ENCODE measurements at places on chromosomes 6 and 20. TPM values are rescaled to one million over a fixed set of nuclear protein-coding genes. Genes with fewer than 3 reads are reported as not detected.

The TCP11 gene
- 0.65 TPM for total RNA-seq

The ECT2L gene
- not detected for total RNA-seq

The TSPO2 gene
- total RNA-seq = not detected

The KCNK16 gene
- not detected for total RNA-seq

The SNX5 gene
- 80.9 TPM for total RNA-seq

The CPXM1 gene
- not detected for total RNA-seq

The MARCKS gene
- 174 TPM for total RNA-seq

The HSPA1B gene
- 97.8 TPM for total RNA-seq

The TMEM217 gene
- 2.0 TPM for total RNA-seq

The NKAIN4 gene
- not detected for total RNA-seq

The PGC gene
- total RNA-seq = not detected

The GPSM3 gene
- total RNA-seq = 4.5 TPM

The SLC29A1 gene
- 13.7 TPM for total RNA-seq

- DNase-seq = no peak
Measured at GRCh38 chr6:123965894-123966293, 162.2 kb downstream of the NKAIN2 start.

GRCh38 chr6:163260911-163261310, 153.6 kb upstream of the QKI start:
- DNase-seq = no peak

DNA sequence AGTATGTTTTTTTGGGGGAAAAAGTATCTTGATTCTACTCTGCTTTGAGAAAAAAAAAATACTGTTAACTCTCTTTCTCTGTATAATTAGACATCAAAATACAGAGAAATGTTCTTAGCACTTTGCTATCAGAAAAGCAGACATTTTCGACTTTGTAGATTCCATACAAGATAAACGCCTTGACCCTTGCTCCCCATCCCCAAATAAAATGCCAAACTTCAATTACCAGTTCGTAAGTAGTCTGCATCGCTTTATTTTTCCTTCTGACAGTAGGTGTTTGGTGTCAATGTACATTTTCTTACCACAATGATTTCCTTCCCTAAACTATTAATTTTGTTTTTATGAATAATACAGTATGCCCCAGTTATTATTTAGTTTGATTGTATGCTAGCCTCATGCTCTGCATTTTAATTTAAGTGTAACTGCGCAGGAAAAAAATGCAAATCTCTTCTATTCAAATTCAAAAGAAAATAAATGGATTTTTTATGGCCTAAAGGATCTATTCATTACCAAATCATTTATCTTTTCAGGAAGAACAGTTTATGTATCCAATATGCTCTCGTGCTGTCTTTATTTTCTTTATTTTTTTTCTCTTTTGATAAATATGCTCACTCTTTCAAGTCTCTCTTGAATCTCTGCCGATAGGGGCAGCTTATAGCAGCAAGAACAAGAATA, 84.8 kb upstream of the ZNF217 start:
- DNase-seq = no peak

DNA sequence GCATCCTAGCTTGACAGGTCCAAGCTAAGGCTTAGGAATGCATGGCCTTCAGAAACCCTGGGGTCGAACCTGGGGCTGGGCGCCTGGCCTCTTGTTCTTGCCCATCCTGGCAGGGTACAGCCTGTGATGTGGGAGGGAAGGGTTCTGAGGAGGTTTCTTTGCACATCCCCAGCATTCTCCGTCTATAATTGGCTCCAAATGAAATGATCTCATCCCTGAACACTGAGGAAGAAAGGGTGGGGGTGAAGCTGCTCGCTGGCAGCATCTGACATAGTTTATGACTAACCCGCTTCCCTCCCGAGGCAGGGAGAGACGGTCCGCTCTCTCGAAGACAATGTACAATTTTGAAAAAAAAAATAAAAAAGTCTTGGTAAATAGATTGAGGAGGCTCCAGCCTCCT, 67.1 kb upstream of the ZNFX1 start:
- peak; percentile 95 for DNase-seq

- no peak for DNase-seq
Measured at GRCh38 chr6:9025228-9025627, 589.9 kb upstream of the SLC35B3 start.

- peak; percentile 98 for DNase-seq
Measured at GRCh38 chr6:154410619-154411072, 54.0 kb upstream of the IPCEF1 start.

GRCh38 chr20:60338556-60338955, 380.3 kb downstream of the CDH26 start:
- no peak for DNase-seq

GRCh38 chr20:61571916-61572711, 320.1 kb downstream of the CDH4 start:
- DNase-seq = no peak

- DNase-seq = no peak
Measured at GRCh38 chr6:24903681-24904080, 32.1 kb downstream of the RIPOR2 start.

DNA sequence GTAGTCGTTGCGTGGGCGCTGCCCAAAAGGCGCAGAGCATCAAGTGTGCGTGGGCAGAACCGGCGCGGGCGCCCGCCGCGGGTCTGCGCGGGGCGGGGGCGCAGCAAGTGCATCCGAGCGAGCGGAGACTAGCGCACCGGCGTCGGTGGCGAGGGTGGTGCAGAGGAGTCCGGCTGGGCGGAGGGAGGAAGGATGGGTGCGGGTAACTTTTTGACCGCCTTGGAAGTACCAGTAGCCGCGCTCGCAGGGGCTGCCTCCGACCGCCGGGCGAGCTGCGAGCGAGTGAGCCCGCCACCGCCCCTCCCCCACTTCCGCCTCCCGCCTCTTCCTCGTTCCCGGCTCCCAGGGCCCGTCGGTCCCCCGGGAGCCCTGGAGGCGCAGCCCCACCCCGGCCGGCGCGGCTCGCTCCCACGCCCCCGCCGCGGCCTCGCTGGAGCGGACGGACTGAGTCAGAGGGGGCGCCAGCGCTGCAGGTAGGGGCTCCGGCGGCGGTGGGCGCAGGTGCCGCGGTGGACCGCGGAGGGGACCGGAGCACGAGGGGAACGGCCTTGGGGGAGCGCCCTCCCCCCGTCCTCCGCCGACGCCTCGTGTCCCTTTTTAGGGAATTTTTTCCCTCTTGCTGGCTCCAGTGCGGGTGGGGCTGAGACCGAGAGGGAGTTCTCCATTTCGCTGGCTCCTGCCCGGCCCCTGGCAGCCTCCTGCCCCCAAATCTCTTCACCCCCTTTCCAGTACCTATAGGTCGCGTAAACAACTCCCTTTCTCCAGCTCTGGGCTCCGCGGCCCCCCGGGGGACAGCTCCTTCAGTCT, 1.6 kb upstream of the DBNDD2 start:
- DNase-seq = no peak

DNA sequence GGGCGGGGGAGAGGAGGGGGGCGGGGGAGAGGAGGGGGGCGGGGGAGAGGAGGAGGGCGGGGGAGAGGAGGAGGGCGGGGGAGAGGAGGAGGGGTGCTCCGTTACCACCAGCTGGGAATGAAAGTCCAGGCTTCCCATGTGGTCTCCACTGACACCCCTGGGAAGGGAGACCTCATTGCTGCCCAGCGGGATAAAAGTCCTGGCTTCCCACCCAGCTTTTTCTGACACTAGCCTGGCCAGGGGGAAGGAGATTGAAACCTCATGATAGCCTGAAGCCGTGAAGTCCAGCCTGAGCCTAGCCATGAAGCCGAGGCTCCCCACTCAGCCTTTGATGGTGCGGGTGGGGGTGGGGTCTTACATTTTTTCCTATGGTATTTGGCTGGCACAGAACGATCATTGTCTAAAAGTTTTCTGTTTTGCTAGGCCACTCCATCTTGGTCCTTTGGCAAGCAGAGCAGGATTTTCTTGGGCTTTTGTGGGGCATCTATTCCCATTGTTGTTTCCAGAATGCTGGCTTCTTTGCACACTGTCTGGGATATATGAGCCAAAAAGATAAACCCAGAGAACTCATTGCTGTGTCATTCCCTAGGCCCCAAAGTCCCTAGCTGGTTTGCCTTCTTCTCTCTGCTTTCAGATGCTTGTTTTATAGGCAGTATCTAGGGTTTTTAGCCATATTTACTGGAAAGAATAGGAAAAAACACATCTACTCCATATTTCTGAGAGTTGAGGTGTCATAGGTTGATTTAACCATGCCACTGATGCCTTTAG, 67.9 kb upstream of the RNF24 start:
- no peak for DNase-seq

- DNase-seq = no peak
Measured at GRCh38 chr20:64158346-64159285, 5.6 kb upstream of the MYT1 start.

- peak; percentile 33 for DNase-seq
Measured at GRCh38 chr6:131015630-131016263, 47.3 kb downstream of the EPB41L2 start.

DNA sequence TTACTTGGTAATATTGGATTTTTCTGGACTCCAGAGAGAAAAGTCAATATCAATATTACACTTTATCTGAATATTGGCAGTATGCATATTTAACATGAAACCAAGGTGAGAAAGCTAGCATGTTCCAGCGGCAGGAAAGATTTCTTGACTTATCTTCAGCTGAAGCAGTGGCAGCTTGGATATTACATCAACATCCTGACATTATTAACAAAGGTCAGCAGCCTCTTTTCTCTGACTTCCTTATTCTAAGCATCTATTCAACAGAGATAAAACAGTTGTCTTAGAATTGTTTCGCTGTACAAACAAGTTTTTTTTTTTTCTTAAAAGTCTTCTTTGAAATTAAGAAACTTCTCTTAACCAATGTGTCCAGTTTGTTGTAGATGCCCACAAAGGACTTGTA, 11.8 kb downstream of the DCBLD1 start:
- no peak for DNase-seq

DNA sequence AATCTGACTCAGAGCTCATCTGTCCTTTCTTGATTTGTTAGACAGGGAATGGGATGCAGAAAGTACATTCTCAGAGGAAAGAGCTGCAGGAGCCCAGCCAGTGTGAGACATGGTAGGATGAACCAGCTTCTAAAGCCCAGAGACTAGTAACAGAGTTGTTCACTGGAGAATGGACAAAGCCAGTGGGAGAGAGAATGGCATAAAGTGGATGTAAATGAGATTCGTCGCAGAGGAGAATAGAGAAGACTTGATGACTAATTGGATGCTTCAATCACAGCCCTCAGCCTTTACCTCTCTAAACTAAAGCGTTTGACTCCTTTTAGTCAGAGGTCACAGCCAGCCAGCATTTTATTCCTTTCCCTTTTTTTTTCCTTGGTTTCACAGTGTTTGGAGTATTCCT, 25.5 kb upstream of the L3MBTL3 start:
- DNase-seq = no peak

GRCh38 chr6:26123675-26123946, 36.4 kb downstream of the HFE start:
- DNase-seq = no peak

GRCh38 chr6:120875900-120876299, 458.4 kb downstream of the TBC1D32 start:
- DNase-seq = no peak

GRCh38 chr6:100116411-100117194, 122.6 kb upstream of the MCHR2 start:
- DNase-seq = peak; percentile 74

GRCh38 chr20:4156411-4156810, 141.1 kb upstream of the RNF24 start:
- DNase-seq = no peak

DNA sequence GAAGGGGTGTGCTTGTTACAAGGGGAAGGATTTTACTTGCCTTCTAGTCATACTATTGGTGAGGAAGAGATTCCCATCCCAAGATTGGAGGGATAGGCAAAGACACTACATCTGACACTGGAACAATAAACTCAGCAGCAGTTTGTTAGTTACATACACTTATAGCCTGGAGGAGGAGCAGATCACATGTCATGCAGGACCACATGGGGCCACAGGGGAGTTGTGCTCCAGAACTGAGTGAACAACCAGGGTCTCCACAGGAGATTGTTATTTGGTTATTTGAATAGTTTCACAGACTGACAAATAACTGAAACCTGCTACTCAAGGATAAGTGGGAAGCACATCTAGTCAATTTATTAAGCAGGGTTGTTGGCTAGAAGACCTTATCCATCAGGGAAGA, 559.4 kb upstream of the MANEA start:
- DNase-seq = no peak

DNA sequence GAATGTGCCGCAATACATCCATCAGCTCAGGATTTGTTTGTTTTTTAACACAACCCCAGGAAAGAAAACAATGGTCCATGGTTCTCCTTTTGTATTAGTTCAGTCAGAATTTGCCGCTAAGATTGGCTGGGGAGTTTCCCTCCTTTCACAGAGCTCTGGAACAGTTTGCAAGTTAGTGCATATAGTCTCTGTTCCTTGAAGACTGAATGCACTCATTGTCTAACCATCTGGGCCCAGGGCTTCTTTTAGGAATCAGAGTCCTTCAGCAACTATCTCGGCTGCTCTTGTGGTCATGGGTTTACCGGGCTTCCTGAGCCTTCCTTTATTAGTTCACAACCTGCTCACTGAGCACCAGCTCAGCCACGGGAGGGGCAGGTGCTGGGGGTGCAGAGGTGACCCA, 121.3 kb downstream of the SLC23A2 start:
- no peak for DNase-seq

- no peak for DNase-seq
Measured at GRCh38 chr6:16168121-16168520, 39.2 kb downstream of the MYLIP start.

- DNase-seq = no peak
Measured at GRCh38 chr20:10634211-10634610, 39.6 kb downstream of the JAG1 start.

- DNase-seq = no peak
Measured at GRCh38 chr20:45303586-45304463, 2.8 kb upstream of the RBPJL start.

GRCh38 chr20:49999329-49999728, 16.5 kb downstream of the SNAI1 start:
- DNase-seq = no peak

GRCh38 chr6:168139121-168139520, 60.1 kb upstream of the FRMD1 start:
- no peak for DNase-seq

DNA sequence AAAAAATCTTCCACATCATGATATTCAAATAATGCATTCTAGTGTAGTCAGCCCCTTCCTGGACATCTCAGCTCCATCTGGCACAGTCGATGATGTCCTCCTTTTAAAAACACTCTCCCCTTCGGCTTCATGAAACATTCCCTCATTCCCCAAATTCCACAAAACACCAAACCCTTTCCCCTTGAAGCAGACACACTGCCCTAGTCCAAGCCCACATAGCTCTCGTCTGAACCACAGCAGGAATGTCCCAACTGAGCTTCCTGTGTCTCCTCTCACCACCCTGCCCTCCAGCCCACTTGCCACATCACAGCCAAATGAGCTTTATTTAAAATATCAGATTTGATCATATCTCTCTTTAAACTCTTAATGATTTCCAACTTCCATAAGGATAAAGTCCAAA, 106.4 kb upstream of the CARMIL1 start:
- DNase-seq = peak; percentile 90

- DNase-seq = no peak
Measured at GRCh38 chr20:22836211-22836610, 198.9 kb upstream of the SSTR4 start.

- no peak for DNase-seq
Measured at GRCh38 chr20:55760586-55760985, 244.7 kb downstream of the CBLN4 start.

- DNase-seq = no peak
Measured at GRCh38 chr6:96015518-96016333, at the start of gene FUT9. FUT9 (plus strand) TSS chr6:96015974; CDS start chr6:96203156, 187,182 bp downstream.

GRCh38 chr6:122072014-122072647, 327.3 kb upstream of the HSF2 start:
- DNase-seq = no peak

Measured in HFFc6 (cell line).